ENCODE measurements at places on chromosomes 7 and 10.

- no peak for DNase-seq
Observed at GRCh38 chr10:63549810-63550209, 28.6 kb downstream of the REEP3 start.

- no peak for DNase-seq
Observed at GRCh38 chr7:130486114-130486953, 5.6 kb upstream of the MEST start.

DNA sequence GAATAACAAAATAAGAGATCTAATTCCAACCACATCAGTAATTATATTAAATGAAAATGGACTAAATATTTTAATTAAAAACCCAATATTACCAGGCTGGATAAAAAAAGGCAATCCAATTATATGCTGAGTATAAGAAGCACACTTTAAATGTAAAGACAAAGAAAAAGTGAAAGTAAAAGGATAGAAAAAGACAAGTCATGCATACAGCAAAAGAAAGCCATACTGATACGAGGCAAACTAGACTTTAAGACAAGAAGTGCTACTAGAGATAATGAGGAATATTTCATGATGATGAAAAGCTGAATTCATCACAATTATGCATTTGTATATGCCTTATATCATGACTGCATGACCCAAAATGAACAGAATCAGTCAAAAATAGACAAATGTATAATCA, 628.6 kb downstream of the PHTF2 start:
- no peak for DNase-seq

DNA sequence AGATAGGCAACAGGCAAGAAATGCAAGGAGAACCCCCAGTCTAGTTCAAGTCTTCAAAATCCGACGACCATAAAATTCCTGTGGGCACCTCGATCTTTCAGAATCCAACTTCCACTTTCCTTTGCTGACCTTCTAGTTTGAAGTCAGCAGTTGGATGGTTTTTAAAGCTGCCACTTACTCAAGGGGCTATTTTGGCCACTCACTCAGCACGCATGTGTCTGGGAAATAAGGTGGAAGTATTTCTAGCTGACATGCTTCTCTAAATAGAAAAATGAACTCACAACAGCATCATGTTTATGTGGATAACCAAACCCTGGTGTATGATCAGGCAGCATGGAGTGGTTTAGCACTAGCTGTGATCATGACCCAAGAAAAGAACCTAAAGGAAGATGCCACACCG, at the start of gene NRAP:
TSS of gene NRAP (minus strand) at position 134 of the 400 bp plus-strand sequence. CDS start 159 bp downstream, outside the sequence.
- no peak for DNase-seq

DNA sequence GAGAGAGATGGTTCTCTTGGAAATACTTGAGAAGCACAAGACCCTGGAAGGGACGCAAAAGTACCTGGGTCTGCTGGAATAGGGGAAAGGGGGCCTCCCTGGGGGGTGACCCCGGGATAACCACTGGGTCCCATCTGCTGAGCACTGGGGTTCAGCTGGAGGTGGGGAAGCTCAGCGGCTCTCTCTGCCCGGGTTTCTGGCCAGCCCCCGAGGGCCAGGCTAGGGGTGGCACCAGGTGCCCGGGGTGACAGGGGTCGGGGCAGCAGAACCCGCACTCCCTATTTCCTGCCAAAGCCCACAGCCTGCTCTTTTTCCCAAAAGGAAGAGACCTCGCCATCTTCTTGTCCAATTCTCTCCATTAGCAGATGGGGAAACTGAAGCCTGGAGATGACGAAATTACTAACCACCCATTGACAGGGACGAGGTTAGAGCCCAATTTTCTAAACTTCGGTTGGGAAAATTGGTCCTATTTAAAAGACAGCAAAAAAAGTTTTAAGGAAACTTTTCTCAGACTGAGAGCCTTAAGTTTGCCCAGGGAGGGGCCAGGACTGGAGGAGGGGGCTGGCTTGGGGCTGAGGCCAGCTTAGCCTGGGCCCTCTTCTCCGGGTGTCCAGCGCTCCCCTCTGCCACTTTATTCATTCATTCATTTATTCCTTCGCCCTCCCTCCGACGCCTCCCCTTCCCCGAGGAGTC, 17.8 kb upstream of the GATA3 start:
- DNase-seq: no peak

GRCh38 chr7:21417647-21418046, 10.2 kb upstream of the SP4 start:
- DNase-seq: no peak

DNA sequence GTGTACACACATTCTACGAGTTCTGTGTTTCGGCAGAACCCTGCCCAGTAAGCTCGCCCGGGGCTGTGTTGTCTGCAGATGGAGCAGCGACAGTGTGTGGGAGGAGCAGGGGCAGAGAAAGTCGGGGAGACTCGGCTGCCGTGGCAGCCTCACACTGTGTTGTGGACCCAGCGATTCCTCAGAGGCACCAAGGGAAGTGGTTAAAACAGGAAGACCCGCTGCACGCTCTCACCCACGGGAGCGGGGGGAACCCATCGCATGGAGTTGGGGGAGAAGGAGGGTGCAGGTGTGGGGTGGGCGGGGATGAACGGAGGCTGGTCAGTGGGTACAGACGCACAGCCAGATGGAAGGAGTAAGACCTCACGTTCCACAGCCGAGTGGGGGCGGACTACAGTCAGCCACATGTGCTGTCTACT, 250.2 kb downstream of the ELFN1 start:
- peak; percentile 38 for DNase-seq

DNA sequence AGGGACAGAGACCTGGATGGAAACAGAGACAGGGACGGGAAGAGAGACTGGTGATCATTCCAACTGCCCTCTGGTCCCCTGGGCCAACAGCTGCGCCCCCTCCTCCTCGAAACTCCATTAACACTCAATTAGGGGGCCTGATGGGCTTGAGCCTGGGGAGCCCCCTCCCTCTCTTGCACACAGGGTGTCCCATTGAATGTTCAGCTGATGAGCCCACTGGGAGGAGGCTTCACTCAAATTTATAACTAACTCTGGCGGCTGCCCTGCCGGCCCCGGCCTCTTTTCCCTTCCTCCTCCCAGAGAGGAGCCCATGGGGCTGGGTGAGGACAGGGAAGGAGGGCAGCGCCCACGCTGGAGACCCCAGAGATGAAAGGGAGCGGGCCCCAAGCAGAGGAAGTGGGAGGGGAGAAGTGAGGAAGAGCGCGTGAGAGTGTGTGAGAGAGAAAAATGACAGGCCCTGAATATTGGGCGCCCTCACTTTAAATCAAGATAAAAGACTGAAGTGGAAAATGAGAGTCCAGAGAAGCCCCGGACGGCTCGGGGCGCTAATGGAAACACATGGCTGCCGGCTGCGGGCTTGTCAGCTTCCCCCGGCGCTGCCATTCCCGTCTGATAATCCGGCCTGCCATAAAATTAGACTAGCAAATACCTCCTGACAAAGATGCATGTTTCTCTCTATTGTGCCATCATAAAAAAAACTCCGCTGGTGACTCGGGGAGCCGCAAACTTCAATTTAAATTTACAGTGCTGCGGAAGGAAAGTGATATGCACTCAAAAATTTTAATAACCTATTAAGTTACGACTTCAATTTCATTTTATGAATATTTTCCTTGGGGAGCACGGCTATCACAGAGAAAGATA, 58.0 kb upstream of the PAX2 start:
- no peak for DNase-seq

- DNase-seq: no peak
Observed at GRCh38 chr7:148253629-148254028, 336.9 kb upstream of the C7orf33 start.
